ENCODE measurements at places on chromosomes 3 and 15.

DNA sequence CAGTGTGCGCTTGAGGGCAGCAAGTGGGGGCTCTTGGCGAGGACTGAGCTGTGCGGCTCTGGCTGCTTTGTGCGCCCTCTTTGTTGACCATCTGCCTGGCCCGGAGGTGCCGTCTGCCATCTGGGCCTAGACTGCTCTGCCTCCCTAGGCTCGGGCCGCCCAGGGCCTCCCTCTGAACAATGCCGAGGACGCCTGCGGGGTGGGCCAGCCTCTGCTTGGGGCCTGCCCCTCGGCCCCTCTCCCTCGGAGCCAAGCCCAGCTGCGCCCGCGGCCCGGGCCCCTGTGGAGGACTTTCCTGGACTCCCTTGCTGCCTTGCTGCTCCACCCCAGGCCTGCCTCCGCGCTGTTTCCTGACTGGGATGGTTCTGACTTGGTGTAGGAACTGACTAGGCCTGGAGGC is 31.9 kb upstream of the SPSB4 start:
- peak; percentile 3 for DNase-seq

- DNase-seq: no peak
Observed at GRCh38 chr15:42868683-42869082, 51.9 kb downstream of the TTBK2 start.

GRCh38 chr3:132405188-132405587 is 12.1 kb upstream of the DNAJC13 start:
- no peak for DNase-seq

DNA sequence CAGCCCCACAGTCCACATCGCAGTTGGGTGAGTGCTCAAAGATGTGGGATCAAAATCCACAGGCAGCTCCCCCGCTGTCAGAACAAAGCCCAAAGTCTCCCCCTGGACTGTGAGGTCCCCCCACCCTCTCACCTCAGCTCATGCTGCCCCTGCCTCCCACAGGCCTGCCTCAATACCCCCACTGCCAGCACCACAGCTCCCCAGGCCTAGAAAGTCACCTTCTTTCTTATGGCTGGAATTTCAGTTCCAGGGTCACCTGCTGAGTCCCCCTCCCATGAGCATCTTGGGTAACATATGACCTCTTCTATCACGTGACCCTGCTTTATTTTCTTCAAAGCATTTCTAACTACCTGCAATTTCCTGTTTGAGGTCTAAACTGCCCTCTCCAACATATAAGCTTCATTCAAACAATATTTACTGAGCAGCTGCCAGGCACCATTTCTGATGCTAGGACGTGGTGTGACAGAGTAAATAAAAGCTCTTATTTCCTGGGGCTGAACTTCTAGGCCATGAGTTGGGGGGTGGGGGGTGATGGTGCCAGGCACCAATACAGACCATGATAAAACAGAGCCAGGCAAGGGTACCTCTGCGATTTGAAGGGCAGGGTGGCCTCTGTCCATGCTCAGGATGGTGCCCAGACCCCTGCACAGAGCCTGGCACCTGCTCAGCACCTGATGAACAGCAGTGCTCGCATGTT is 2.4 kb upstream of the TMEM89 start:
- DNase-seq: no peak

DNA sequence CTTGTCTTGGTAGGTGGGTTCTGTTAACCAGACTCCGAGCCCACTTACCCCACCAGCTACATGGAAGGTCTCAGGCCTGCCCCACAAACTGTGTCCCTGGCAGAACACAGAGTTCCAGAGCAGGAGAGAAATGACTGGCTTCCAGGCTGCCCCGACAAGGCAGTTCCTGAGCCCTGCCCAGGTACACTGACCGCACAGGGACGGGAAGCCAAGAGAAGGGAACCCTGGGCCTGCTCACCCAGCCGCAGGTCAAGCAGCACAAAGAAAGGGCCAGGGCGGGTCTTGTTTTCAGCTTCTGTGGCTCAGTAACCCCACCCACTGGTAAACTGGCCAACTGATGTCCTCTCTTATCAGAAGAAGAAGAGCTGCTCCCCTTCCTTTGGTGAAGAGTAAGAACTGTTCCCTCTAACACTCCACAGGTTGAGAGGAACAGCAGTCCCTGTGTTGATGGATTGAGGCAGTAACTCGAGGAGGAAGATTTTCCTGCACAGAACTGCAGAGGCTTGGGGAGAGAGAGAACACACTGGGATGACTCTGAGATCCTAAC is 68.4 kb downstream of the CRTC3 start:
- DNase-seq: no peak

GRCh38 chr3:155435821-155436220 is 142.3 kb upstream of the STRIT1 start:
- DNase-seq: no peak

- no peak for DNase-seq
Observed at GRCh38 chr3:166879661-166880060, 500.4 kb downstream of the ZBBX start.

GRCh38 chr15:100923902-100924301 is 4.7 kb downstream of the LRRK1 start:
- no peak for DNase-seq

- no peak for DNase-seq
Observed at GRCh38 chr3:29440413-29441305, 159.8 kb downstream of the RBMS3 start.

- no peak for DNase-seq
Observed at GRCh38 chr15:66070220-66070934, 183.2 kb downstream of the MEGF11 start.

- DNase-seq: no peak
Observed at GRCh38 chr15:52653431-52653964, 25.7 kb downstream of the ATOSA start.

DNA sequence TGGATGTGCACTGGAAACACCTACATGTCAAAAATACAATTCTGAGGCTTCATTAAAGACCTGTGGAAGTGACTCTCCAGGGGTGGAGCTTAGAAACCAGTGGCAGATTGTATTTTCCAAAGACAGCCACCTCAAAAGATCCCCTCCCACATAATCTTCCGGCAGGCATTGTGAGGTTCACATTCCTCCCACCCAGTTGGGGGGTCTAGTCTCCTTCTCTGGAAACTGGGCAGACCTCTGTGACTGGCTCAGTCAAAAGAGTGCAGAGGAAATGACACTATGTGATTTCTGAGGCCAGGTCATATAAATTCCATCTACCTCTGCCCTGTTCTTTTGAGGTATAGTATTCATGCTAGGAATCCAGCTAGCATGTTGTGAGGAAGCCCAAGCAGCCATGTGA is 1.9 kb upstream of the CFAP92 start:
- DNase-seq: no peak

DNA sequence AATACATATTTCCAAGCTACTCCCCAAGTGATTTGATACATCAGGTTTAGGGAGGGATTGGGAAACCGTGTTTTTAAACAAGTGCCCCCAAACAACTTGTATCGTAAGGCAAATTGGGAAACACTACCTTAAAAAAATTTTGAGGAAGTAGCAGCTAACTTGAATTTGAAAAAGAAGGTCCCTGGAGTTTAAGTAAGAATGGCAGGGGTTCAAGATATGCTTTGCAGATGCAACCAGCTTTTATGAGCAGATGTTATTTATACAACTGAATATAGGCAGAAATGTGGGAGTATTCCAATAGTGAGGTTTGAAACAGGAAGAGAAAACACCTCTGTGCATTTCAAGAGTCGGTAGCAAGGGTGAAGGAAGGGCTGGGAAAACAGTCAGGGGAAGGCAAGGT is 139.6 kb downstream of the IL20RB start:
- DNase-seq: no peak

DNA sequence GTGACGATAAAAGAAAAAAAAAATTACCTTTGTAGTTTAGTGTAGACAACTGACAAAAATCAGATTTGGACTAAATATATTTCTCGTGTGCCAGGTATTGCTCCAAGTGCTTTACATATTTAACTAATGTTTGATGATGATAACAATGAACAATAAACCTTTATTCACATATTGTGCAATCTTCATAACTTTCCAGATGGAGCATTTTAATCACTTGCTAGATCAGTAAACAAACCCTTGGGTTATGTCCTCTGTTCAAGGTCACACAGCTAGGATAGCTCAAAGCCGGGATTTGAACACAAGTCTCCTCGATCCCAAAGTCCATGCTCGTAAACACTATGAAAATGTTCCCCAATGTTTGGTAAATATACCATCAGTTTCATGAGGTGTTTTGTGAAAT is 14.5 kb downstream of the NCEH1 start:
- DNase-seq: no peak

GRCh38 chr15:62474771-62475124 is 309.7 kb upstream of the C2CD4B start:
- no peak for DNase-seq

- DNase-seq: no peak
Observed at GRCh38 chr3:148309390-148310035, 388.2 kb upstream of the AGTR1 start.

GRCh38 chr3:32414522-32415202 is 23.0 kb downstream of the CMTM7 start:
- no peak for DNase-seq

DNA sequence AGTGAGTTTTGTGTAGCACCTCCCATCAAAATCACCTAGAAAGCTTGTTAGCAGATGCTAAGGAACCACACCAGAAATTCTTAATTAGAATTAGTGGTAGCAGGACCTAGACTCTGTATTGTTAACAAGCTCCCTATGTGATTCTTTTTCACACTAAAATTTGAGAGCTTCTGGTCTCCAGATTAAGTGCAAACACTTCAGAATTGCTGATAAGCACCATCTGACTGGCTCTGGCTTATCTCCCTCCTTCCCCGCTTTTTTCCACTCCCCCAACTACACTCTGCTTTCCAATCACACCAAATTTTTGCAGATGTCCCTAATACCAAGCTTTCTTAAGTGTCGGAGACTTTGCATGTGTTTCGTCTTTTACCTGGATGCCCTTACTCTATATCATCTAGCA is 410.1 kb upstream of the DPH6 start:
- no peak for DNase-seq

- no peak for DNase-seq
Observed at GRCh38 chr3:4972652-4973643, 6.3 kb upstream of the BHLHE40 start.

DNA sequence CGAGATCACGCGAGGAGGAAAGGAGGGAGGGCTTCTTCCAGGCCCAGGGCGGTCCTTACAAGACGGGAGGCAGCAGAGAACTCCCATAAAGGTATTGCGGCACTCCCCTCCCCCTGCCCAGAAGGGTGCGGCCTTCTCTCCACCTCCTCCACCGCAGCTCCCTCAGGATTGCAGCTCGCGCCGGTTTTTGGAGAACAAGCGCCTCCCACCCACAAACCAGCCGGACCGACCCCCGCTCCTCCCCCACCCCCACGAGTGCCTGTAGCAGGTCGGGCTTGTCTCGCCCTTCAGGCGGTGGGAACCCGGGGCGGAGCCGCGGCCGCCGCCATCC is 1.1 kb upstream of the SETD5 start:
- no peak for DNase-seq

DNA sequence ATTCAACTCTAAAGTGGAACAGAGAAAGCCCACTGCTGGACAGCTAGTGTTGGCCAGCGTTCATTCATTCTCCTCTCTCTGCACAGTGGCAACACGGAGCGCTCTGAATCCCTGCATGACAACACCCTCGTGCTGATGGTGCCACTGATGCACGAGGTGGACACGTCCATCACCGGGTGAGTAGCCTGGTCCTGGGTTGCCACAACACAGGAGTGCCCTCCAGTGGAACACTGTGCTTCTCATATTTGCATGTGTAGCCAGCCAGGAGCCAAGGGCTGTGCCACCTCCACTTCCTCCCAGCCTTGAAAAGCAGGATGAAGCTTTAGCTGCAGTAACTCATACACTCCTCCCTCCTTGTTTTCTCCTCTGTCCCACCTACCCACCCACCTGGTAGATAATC is 120.0 kb upstream of the CTDSPL start:
- no peak for DNase-seq

- DNase-seq: no peak
Observed at GRCh38 chr15:64636556-64636955, 138.8 kb downstream of the RBPMS2 start.

- DNase-seq: no peak
Observed at GRCh38 chr15:77783636-77784035, 150.9 kb upstream of the LINGO1 start.

DNA sequence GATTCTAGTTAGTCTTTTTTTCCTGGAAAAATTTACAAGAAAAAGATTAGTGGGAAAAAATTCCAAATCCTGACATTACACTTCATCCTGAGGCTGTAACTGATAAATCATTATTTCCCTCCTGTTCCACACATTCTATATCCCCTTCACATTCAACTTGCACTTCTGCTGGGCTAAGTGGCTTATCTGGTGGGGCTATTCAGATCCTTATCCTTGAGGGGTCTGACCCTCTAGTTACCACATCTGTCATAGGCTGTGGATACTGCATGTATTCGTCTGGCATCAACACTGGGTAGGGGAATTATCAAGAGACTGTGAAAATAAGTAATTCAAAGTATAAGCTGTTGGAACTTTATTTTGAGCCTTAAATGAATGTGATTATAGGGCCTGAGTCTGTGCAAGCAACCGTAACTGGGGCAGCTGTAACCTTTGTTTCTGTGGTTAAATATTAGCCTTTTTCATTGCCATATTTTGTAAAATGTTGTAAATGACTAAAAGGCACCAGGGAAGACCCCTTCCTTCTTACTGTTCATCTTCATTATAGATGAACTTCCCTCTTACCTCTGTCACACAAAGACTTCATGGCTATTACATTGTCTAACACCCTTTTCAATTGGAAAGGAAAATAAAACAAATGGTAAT is 28.0 kb upstream of the TEX9 start:
- no peak for DNase-seq

DNA sequence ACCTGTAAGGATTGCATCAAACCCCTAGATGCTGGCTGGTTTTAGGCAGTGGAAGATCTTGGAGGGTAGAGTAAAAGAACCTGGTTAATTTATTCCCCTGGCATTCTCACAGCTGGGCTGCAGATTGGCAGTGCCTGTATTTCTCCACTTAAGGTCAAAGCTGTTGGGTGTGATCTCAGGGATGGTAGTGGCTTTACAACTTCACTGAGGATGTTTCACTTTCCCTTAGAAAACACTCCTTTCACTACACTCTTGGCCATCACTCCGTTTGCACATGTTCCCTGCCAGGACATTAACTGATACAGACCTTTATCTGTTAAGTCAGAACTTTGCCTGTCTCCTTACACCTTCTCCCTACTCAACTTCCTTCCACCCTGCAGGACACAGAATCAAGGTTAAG is 779.1 kb upstream of the SEMA6D start:
- DNase-seq: no peak

- no peak for DNase-seq
Observed at GRCh38 chr3:47847260-47847659, 44.3 kb downstream of the DHX30 start.

- DNase-seq: no peak
Observed at GRCh38 chr3:32045091-32045915, 61.1 kb upstream of the GPD1L start.

GRCh38 chr3:191051037-191051436 is 148.0 kb upstream of the OSTN start:
- DNase-seq: no peak

DNA sequence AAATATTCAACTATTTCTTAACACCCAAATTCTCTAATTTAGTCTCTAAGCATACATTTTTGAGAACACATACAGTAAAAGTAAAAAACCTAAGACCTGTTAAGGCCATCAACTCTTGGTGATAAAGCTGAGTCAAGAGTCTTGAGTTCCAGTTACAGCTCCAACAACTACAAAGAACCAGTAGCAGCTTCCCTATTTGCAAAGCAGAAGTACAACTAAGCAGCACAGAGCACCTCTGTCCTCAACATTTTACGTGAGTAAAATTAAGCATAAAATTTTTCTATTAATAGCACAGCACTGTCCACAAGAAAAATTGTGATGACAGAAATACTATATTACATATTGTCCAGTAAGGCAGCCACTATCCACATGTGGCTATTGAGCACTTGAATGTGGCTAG is 4.4 kb downstream of the PCOLCE2 start:
- DNase-seq: no peak

All from activated gamma-delta T cell (primary cell).